ENCODE measurements at places on chromosomes 7 and 10. TPM values are rescaled to one million over a fixed set of nuclear protein-coding genes. Genes with fewer than 3 reads are reported as not detected.

DNA sequence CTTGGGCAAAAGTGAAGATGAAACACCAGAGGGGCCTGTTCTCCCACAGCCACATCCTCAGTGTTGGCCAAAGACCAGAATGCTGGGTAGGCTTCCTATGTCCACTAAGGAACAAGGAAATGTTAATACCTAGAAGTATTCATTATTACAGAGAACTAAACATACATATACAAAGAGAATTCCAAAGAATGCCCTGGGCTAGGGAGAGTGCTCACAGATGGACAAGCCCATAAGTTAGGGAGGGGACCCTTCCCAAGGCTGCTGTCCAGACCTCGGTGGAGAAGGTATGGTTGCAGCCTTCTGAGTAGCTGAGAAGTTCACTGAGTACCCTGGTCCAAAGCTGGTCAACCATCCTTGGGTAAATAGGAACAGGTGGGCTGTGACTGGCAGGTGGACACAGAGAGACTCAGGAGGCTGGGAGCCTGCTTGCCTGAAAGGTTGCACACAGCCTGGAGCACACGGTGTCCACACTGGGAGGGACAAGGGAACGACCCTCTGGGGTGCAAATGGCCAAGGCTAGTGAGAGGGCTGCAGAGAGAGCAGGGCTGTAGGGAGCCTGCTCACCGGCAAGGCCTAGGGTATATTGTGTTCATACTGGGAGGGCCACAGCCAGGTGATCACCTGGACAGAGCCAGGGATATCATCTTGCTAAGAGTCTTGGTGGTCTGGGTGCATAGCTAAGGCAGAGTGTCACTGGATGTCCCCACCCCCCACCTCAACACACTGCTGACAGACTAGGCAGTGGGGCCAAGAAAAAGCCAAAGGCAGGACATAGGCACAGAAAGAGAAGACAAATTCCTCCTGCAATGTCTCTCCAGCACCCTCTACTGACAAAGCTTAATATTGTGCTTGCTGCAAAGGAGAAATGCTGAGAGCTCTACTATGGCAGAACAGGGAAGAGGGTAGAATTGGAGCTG lies 40.3 kb downstream of the CPVL start:
- peak; percentile 52 for DNase-seq

SP8 gene
- total RNA-seq = not detected

DNA sequence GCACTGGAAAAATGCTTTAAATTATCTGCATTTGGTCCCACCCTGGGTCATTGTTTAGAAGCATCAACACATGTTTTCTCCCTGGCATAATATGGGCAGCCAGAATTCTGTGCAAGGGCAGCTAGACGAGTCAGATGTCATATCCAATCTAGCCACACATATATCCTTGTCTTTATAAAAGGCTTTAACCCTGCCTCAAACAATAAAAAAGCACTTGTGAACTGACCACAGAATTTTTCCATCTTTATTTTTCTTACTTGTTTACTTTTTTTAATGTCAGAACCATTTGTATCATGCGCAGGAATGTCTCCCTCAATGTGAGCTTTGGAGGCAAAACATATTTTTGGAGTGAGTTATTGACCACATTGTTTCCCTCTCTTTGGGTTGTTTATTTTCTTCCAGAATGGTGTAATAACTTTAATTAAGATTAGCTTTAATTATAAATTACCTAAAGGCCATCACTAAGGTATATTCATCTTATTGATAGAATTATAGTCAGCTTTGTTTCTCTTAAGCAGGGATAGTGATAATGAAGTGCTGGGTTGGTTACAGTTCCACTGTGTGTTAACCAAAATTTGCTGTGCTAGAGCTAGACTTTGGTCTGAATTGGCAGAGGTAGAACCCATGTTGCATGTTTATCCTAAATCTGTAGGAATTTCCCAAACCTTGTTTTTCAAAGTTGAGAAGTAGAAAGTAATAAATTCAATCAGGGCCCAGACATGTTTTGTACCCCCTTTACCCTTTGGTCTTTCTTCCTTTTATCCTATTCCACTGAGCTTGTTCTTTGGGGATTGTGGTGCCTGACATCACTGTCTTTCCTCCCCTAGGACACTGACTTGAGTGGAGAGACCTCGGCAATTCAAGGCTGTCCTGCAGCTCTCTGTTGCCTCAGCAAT lies 1078.4 kb downstream of the KCNMA1 start:
- no peak for DNase-seq

CYP2E1 gene
- 2.6 TPM for total RNA-seq

DNA sequence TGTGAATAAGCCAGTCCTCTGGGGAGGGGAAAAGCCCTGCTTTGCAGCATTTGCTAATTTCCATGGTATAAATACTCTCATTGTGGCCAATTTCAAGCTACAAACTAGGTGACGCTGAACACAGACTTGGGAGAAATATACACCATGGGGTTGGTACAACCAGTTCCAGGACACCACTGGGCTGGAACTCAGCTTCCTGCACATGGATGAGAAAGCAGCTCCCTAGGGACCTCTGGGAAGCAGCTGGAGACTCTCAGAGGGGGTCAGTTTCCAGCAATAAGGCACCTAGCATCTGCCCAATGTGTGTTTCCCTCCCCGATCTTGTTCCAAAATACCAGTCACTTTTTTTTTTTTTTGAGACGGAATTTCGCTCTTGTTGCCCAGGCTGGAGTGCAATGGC lies 56.8 kb upstream of the WDR11 start:
- no peak for DNase-seq

TDRD1 gene
- not detected for total RNA-seq

ENKUR gene
- total RNA-seq = not detected

TMEM72 gene
- not detected for total RNA-seq

DNA sequence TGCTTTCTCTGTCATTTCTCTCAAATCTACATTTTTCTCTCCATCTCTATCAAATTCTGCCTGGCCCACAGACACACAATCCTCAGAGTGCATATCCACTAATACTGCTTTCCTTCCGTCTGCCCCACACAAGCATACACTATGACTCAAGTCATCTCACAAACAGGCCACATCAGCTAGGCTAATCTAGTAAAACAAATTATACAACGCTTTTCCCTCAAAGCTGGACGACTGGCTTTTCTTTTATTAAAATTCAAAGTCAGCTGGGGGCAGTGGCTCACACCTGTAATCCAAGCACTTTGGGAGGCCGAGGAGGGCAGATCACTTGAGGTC lies 161.1 kb downstream of the FAM107B start:
- no peak for DNase-seq

- DNase-seq = no peak
These were observed 57.2 kb downstream of the FAM171A1 start for GRCh38 chr10:15313843-15314242.

OR2A1 gene
- 0.33 TPM for total RNA-seq

PTF1A gene
- total RNA-seq = not detected

All from thyroid gland (tissue), 4 donors.